ENCODE measurements at places on chromosomes 7 and 10.

DNA sequence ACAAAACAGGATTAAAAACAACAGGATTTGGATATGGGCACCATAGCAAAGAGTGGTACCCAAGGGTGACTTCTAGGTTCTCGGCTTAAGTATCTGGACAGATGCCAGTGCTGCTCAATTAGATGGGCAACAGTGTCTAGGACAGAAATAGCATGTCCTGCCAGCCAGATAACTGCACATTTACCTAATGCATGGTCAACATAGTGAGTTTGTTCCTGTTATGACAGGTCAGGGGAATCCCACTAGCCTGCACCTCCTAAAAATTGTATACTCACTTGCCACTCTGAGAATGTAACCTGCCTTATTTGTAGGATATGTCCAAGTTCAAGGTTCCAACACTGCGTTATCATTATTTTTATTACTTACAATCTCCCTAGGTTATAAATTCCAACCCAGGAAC lies 471.7 kb downstream of the GRM8 start:
- no peak for DNase-seq

- DNase-seq, result no peak
Observed at GRCh38 chr7:110918949-110919548, 171.9 kb upstream of the LRRN3 start.

DNA sequence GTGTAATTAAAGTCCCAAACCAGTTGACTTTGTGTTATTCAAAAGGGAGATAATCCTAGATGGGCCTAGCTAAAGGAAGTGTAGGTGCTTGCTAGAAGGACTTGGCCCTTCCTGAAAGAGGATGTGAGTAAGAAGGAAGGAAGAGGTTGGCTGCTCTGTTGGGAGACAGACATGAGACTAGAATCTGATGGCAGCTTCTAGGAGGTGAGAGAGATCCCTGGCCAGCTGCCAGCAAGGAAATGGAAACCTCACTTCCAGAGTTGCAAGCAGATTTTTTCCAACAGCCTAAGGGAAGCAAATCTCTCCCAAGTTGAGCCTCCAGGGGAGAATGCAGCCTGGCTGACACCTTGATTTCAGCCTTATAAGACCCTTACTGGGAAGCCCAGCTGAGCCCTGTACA lies 368.4 kb upstream of the ZMIZ1 start:
- DNase-seq, result no peak

DNA sequence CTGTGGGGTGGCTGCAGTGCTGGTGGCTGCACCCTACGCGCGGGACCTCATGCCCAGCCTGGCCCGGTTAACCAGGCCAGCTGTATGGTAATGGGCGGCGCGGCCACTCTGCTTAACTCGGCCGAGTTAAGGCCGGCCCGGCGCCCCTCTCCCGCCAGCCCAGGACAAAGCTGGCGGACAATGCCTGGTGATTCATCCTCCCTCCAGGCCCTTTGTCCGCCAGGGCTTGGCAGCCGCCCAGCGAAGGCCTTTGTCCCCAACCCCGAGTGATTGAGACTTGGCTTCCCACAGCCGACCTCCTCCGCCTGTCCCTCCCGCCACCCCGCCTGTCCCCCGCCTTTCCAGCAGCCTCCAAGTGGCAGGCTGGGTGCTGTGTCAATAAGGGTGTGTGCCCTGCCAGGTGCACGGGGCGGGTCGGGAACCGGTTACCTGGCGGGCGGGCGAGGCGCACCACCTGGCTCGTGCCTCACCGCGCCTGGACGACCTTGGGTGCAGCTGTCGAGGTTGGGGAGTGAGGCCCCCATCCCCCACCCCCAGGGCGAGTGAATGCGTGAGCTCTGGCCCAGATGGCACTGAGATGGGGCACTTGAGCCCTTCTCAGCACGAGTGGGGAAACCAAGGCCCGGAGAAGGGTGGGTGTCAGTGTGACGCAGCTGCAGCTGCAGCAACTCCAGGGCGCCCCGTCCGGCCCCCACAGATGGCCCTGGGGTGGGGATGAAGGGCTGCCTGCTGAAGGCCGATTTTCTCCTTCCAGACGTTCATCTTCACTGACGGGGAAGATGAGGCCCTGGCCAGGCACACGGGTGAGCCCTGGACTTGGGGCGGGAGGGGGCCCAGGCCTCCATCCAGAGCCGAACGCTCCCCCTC lies 4.6 kb downstream of the LFNG start:
- no peak for DNase-seq

GRCh38 chr7:25861164-25861496 lies 290.9 kb upstream of the NFE2L3 start:
- DNase-seq, result no peak

DNA sequence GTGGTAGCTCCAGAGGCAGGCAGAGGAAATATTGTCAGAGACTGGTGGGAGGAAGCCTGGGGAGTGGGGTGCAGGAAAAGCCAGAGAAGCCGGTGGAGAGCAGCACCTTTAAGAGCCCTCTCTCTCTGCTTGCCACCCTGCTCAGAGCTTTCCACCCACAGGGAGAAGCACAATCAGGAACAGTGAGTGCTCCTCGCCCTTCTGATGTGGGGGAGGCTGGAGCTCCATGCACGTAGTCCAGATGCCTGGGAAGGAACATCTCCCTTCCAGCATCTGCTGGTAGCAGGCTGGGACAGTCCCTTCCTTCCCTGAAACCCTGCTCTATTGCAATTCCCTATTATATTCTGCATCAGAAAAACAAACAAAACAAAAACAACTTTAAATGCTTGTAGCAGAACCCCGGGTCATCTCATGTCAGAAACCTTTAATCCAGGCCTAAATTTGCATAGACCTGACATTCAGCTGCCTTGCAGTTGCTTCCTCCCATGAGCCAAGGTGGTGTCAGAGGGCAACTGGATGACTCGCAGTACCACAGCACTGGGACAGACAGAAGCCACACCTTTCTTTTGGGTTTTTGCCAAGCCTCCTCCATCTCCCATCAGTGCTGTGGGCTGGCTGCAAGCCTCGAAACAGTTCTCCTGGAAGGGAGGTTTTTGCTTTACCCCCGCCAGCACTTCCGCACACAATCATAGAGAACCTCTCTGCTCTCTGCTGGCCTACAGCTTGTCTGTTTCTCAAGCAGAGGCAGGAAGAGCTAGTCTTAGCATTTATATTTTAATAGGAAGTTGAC lies 13.1 kb downstream of the AVPI1 start:
- DNase-seq, result no peak

DNA sequence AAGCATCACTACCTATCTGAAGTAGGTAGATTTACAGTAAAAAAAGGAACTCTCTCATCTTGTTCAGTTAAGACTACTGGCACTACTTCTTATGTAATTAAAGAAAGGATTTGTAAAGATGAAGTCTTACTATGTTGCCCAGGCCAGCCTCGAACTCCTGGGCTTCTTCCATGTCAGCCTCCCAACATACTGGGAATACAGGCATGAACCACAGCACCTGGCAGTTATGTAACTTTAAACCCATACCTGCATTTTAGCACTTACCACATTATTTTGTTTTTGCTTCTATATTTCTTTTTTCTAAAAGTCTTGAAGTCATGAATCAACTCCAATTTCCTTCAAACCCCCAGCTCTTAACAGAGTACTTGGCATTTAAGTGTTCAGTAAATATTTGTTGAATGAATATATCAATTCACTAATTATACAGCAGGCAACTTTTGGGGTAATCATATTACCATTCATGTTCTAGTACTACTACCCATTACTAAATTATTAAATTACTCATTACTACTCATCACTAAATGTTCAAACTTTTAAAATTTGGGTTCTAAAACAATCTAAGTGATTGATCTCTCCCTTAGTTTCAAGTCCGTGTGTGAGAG lies 31.6 kb upstream of the CCDC71L start:
- DNase-seq, result no peak

DNA sequence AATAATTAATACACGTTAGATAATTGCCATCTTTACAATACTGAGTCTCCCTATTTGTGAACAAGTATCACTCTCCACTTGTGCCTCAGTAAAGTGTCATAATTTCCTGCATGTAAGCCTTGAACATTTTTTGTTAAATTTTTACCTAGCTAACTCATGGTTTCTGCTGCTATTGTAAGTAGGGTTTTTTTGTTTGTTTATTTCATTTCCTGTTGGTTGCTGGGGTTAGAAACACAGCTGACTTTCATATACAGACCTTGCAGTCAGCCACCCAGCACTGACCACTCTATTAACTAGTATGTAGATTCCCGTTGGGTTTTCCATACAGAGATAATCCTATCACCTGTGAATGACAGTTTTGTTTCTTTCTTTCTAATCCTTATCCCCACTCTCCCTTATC lies 133.3 kb downstream of the MPP7 start:
- DNase-seq, result no peak

DNA sequence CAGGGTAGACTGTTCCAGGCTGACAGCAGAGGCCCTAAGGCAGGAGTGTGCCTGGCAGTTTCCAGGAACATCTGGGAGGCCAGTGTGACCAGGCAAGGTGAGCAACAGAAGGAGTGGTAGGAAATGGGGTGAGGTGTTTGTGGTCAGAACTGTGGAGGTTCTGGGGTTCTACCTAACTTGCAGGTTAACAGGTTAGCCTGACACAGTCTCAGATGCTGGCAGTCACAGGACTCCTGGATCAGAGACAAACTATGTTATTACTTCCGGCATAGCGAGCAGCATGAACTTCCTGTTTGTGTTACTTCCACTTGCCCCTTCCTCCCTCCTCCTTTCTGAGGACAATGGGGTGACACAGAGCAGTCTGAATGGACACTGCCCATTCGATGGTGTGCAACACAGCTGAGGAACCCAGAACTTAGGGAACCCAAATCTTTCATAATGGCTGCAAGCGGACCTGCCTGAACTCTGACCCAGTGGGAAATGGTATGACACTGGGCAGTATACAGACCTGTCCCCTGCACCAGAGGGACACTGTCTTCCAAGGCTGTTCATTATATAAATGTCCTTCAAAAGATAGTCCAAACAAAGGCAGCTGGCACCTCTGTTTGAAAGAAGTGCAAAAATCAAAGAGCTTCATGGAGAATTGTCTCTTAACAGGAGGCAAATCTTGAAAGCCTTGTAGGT lies 3.9 kb upstream of the SAR1A start:
- DNase-seq, result no peak

DNA sequence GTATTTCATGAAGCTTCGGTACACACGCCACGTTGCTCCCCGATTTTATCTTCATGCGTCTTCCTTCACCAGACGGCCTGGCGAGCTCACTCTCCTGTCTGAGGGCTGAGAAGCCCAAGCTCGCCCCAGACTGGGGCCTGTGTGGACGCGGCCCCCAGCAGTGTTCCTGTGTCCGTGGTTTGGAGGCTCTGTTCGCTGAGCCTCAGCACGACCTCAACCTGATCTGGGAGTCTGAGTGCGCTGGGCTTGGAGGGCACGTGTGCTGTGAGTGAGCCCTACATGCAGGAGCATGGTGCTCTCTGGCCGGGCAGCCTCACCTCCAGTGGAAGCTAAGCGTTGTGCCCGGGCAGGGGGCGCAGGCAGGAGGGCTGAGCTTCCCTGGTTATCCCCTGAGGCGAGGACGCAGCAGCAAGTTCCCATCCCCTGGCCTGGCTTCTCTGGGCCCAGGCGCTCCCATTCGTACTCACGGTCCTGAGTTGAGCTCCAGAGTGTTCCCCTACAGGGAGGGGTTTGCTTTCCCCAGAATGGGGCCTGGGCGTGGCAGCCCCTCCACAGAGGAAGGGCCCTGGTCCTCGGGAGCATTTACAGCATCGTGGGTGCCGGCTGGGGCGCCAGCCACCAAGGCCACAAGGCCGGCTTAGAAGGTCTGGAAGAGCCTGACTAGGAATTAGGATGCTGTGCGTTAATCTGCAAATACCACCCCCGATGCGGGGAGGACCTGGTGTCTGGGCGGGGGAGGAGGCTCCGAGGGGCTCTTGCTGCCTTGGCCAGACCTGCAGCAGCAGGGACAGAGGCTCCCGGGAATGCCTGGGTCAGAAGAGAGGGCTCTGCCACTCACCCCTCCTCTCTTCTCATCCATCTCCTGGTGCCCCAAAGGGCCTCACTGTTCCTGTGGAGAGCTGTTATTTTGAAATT lies 400.6 kb downstream of the DNAJB6 start:
- no peak for DNase-seq

- DNase-seq, result no peak
Observed at GRCh38 chr7:21086688-21087087, 300.0 kb upstream of the SP8 start.

DNA sequence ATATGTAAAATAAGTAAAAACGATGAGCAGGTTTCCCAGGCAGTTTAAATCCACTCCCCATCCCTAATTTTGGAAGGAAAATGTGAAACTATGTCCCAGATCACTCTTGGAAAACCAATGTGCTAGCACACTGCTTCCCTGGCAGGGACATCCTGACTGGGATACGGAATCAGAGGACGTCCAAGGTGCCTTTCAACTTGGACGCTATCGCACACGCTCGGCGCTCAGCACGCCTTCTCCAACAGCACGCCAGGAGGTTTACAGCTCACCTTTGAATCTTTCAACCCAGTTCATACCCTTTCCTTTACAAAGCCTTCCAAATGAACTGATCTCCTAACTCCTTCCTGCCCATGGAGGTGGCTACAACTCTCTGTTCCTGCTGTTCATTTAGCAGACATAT lies 47.1 kb downstream of the BEND7 start:
- DNase-seq, result no peak

DNA sequence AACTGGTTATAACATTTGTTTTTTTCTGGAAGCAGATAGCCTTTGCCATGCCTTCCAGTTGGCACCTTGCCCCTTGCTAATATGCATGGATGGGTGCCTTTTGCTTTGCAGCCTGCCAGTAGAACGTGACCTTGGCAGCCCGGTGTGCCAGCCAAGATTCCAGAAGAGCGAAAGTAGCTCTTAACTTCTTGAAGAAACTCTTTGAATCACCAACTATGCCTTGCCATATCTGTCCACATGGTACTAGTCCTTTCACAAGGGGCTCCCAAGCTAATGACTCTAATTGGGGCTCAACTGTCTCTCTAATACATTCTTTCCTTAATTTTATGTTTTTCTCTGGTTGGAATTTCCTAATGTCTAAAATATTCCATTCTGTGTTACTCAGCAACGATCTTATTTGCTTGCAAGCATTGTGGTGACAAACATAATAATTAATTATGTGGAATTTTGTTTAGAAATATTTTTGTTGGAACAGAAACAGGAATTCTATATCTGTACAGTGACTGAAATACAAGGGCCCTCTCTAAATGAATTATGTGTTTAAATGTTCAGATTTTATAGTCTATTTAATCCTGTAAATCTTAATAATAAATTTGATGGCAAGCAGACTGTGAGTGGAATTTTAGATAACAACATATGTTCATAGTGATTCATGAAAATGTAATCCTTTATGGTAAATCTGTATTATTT lies 45.8 kb downstream of the HDAC9 start:
- no peak for DNase-seq

GRCh38 chr7:111390000-111390399 lies 172.3 kb downstream of the IMMP2L start:
- no peak for DNase-seq

Measured in cortex of kidney (tissue), 1 donor.